ENCODE measurements at places on chromosomes 2 and 18.

- no peak for DNase-seq
These were observed 16.2 kb downstream of the IMPA2 start for GRCh38 chr18:11997466-11997865.

DNA sequence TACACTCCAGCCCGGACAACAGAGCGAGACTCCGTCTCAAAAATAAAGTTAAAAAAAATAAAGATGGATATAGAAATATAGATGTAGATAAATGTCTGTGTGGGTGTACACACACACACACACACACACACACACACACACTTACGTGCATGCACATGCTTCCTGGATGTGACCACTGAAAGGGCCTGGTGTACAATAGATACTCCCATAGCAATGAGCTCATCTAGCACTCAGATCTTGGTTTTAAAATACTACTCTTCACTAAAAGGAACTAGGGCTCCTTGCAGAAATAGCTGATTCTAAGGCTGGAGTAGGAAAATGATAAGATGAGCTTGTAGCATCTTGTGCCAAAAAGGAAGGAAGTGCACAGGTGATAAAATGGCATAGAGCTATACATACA, 39.1 kb downstream of the ROCK2 start:
- DNase-seq = no peak

- no peak for DNase-seq
These were observed 163.7 kb downstream of the GALNT14 start for GRCh38 chr2:30974554-30974953.

DNA sequence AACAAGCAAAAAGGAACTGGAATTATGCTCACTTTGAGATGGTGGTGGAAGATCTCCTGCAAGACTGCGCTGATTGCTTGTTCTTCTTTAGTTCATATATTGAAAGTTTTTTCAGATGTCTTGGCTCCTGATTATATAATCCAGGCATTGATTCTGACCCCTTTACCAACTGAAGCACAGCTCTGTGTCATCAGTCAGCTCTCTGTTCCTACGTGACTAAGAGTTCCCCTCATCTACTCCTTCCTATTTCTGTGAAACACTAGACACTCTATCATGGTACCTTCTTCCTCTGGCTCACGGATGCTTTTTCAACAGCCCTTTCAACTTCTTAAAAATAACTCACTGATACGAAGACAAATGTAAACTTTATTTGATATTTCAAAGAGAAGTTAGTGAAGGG, 788.6 kb downstream of the SOCS6 start:
- no peak for DNase-seq

- DNase-seq = no peak
These were observed 57.7 kb downstream of the CWC22 start for GRCh38 chr2:179949438-179949837.

DNA sequence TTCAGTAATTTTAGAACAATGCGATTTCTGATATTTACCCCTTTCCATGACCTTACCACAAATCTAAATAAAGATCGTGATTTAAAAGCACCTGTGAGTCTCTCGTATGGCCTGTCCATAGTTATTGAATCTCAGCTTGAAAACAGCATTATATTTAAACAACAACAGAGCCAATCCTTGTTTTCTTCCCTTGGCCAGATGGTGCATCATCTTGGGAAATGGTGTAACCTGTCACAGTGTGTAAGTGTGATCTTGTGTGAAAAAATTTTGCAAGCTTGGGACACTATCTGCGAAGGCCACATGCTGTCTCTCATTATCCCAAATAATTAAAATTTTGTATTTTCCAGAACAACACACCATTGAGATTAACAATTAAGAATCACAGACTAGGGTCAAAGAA, 262.7 kb upstream of the SPHKAP start:
- DNase-seq = no peak

- peak; percentile 41 for DNase-seq
These were observed 55.2 kb downstream of the DLGAP1 start for GRCh38 chr18:4399929-4400328.

DNA sequence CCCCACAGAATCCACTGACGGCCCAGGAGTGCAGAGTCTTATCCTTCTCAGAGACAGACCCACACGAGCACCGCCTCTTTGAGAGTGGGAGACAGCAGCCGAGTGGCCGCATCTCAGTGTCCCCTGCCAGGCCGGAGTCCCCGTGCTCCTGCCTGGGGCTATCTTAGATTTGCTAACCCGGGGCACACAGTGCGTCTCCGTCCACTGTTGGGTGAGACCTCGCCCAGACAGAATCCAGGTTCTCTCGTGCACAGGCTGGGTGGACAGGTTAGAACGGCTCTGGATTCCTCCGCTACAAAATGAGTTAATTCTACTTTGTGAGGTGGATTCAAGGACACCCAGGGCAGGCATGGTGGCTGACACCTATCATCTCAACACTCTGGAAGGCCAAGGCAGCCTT, 88.3 kb downstream of the ZNF516 start:
- peak; percentile 19 for DNase-seq

DNA sequence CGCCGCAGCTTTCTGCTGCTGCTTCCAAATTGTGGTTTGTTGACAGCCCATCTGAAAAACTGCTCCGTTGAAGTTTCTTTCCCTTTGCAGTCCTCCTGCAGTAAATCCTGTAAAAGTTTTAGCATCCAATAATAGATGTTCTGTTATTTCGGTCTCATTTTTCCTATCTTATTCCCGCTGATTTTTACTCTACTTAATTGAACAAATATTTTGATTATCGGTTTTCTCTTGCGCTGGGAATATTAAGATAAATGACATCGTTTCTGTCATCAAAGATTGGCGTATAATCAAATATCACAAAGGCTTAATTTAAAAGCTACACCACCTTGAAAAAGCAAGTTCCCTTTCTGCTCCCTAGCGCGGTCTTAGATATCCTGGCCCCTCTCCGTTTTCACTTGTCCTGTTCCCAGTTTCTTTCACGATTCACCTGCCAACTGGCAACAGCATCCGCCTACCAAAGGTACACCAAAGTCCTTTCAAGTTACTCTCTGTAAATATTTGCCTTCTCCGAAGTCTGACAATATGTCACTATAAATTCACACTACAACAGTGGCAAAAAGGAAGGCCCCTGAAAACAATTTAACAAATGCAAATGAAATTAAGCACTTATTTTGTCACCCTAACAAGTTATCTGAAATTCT, 1.0 kb upstream of the STRN start:
- no peak for DNase-seq

DNA sequence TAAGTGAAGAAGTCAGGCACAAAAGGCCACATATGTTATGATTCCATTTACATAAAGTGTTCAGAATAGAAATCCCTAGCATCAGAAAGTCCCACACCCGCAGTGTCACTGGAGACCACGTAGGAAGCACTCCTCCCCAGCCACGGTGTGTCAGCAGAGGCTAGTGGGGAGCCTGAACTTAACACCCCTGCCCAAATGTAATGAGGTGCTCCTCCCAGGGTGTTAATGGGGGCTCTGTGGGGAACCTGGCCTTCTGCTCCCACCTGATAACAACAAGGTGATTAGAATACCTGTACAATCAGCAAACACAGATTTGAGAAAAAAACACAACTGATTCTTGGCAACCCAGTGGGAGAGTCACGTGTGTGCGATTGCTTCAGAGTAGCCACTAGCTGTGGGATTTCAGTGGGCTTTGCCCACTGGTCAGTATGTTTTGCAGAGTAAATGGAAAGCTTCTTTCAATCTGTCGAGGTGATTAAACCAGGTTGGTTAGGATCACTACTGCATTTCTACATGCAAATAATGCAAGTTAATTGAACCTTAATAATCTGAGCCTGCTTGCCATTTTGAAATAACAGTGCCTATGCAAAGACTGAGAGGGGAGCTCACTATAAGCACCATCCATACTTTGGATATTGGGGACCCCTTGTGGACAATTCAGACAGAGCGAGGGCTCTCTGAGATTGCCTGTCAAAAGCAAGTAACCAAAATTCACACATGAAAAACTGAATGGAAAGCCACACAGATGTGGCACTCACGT, 20.6 kb upstream of the ATRAID start:
- DNase-seq = peak; percentile 53

DNA sequence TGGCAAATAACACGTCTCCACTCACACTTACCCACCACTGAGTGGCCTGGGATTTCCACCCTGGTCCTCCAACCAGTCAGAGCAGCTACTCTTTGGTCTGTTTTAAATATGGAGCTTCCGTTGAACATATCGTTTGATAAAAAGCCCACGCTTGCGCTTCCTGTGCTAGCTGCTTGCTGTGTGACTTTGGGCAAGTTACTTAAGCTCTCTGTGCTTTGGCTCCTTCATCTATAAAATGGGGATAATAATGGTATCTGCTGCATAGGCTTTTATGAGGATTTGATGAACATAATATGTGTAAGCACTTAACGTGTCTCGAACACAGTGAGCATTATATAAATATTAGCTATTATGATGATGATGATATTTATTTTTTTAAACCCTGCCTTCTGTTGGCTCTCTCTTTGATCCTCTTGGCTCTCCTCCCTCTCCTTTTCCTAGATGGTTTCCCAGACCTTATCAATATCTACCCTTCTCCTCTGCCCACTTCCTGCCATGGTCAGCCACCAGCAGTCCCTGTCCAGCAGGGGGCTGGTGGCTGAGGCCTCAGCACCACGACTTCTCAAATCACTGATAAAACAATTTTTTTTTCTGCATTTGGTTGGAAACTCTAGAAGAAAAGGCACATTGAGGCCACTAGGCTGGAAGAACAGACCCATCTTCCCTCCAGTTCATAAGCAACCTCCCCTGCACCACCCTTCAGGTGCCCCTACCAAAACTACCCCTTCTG, 191.9 kb downstream of the LOXHD1 start:
- peak; percentile 15 for DNase-seq

DNA sequence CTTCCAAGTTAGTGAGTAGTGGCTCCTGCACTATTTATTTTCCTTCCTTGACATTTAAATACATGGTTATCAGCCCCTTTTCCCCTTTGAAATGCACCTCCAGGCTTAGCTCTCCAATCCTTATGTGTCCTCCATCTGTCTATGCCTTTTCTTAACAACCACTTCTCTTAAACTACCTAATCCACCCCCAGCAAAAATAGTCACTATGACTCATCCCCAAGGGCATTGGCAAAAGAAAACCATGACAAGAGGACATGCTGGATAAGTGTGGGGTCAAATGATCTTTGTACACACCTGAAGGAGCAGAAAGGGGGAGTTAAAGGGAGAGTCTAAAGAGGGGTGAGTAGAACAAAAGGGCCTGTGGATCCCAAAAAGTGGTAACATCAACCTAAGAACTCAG, 127.2 kb downstream of the ANKRD44 start:
- DNase-seq = no peak

GRCh38 chr2:149709496-149710263, 122.1 kb upstream of the MMADHC start:
- no peak for DNase-seq

GRCh38 chr2:82158150-82158549, 1853.6 kb upstream of the LRRTM1 start:
- no peak for DNase-seq

GRCh38 chr2:188870289-188870688, 103.9 kb upstream of the COL3A1 start:
- DNase-seq = no peak

DNA sequence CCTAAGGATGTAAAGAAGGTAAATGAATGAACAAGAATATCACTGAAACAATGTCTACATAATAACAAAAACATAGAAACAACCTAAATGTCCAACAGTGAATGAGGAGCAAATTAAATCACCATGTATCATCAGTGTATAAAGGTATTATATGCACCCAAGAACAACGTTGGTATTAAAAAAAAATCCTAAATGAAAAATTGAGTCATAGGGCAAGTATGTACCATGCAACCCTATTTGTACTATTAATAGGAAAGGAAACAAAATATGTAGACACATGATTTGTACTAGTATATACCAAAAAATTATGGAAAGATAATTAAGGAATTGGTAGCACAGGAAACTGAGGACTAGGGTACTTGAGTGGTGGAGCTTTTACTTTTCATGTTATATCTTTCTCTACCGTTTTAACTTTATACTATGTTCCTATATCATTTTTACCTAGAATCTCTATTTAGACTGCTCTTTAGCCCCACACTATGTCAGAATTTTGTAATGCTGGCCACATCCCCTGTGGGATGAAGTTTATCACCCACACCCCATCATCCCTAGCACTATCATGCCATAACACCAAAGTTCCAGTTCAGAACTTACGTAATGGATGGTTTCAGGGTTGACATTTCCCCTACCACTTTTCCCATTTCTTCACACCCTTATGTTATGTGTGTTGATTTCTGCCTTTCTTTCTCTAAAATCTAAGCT, 25.6 kb downstream of the IKZF2 start:
- no peak for DNase-seq

GRCh38 chr18:74797577-74798151, 200.0 kb downstream of the ZNF407 start:
- no peak for DNase-seq

GRCh38 chr2:241443486-241444223, 64.7 kb downstream of the STK25 start:
- no peak for DNase-seq

DNA sequence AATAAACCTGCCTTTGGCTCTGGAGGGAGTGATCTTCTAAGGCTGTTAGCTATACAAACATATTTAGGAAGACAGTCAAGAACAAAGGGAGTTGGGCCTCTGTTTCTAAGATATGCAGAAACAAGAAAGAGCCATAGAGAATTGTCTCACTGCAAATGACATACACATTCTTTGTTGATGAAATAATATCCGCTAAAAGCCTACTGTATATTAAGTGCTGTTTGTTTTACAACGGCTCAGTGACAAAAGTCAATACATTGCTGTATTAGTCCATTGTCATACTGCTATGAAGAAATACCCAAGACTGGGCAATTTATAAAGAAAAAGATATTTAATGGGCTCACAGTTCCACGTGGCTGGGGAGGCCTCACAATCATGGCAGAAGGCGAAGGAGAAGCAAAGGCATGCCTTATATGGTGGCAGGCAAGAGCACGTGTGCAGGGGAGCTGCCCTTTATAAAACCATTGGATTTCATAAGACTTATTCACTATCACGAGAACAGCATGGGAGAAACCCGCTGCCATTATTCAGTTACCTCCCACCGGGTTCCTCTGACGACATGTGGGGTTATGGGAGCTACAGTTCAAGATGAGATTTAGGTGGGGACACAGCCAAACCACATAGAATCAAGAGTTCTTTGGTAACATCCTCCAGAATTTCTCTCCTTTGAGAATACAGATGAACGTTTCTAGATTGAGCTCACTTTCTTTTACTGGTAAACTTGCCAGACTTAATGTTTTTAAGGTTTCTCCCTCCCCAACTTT, 157.8 kb downstream of the PIK3C3 start:
- no peak for DNase-seq

GRCh38 chr2:110106642-110107041, 9.0 kb downstream of the MALL start:
- DNase-seq = no peak

DNA sequence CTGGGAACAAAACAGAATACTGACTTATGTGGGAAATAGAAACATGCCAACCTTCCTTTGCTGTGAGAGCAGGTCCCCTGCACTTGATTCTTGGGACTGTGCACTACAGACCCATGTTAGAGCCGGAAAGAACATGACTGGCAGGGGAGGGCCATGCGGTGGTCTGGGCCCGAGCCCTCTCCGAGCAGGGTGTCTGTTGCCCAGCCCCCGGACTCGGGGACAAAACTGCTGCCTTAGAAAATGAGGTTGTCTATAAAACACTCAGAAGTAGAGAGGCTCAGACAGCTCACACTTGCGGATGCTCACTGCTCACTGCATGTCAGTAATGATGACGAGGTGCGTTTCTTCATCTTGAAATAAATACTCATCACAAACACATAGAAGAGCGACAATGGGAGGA, 270.7 kb upstream of the HDAC4 start:
- no peak for DNase-seq

GRCh38 chr2:184026961-184027360, 571.4 kb upstream of the ZNF804A start:
- DNase-seq = no peak

GRCh38 chr18:76496194-76496890, 1.3 kb upstream of the ZNF516 start:
- DNase-seq = peak; percentile 76

All from H9 (cell line).